Left lung (tissue), 14 donors: ENCODE measurements at places on chromosomes 6 and 20. TPM values are rescaled to one million over a fixed set of nuclear protein-coding genes. Genes with fewer than 3 reads are reported as not detected.

- no peak for DNase-seq
Measured at GRCh38 chr6:147397306-147397705, 111.2 kb upstream of the SAMD5 start.

- DNase-seq, result no peak
Measured at GRCh38 chr6:130105996-130106704, 87.8 kb downstream of the L3MBTL3 start.

- no peak for DNase-seq
Measured at GRCh38 chr6:166435574-166435973, 52.8 kb upstream of the MPC1 start.

- DNase-seq, result no peak
Measured at GRCh38 chr6:30685157-30686008, 1.1 kb downstream of the PPP1R18 start.

DNA sequence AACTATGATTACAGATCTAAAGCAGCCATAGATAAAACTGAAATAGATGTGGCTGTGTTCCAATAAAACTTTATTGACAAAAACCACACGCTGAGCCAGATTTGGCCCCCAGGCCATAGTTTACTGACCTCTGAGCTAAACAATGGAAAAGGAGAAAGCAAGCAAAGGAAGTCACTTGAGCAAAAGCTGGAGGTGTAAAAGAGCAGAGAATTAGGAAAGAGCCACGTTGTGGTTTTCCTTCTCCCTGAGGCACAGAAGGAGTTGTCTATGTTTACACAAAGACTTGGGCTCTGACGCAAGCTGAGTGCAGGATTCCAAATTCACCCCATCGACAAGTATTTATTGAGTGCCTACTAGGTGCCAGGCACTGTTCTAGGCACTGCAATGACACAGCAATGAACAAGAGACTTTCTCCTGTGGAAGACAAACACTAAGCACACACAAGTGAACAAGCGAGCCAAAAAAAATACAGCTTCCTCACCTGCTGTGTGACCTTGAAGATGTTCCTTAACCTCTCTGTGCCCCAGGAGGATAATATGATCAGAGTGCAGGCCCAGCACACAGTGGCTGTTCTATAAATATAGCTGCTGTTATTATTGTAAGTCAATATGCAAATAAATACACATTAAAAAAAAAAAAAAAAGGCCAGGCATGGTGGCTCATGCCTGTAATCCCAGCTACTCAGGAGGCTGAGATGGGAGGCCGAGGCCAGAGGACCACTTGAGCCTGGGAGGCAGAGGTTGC lies 75.4 kb upstream of the PTPN1 start:
- no peak for DNase-seq

The RPN2 gene
- 219 TPM for polyA plus RNA-seq

- no peak for DNase-seq
Measured at GRCh38 chr6:135073756-135074393, 19.3 kb upstream of the HBS1L start.

DNA sequence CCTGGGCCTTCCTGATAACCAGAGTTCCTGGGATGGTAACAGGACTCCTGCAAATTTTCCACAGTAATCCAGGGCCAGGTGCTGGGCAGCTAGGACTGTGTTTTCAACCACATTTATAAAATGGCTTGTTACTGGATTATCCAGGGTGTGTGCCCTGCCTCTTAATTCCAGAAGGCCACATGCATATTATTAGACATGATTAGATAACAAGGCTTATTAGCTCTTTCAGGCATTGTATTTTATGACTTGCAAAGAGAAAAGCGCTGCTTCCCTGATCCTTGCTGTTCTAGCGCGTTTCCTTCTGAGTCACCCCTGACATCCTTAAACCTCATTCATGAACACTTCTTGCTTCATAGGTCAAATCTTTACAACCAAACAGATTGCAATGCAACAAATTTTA lies 208.6 kb downstream of the UST start:
- DNase-seq, result no peak

The TTK gene
- polyA plus RNA-seq, result 21.0 TPM

- DNase-seq, result no peak
Measured at GRCh38 chr6:49898904-49899566, 32.7 kb upstream of the CRISP1 start.

The HLA-B gene
- polyA plus RNA-seq, result 364 TPM

The SOX18 gene
- 16.9 TPM for polyA plus RNA-seq

DNA sequence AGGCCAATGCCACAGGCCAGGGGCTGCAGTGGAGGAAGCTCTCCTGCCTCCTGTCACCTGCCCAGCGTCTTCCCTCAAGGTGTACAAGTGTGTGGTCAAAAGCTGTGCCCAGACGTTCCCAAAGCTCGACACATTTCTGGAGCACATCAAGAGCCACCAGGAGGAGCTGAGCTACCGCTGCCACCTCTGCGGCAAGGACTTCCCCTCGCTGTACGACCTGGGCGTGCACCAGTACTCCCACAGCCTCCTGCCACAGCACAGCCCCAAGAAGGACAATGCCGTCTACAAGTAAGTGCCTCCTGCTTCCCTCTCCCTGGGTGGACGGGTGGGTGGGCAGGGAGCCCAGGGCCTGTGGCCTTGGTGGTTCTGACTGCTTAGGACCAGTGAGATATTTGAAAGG lies 38.2 kb downstream of the ZNF341 start:
- DNase-seq, result peak; percentile 73

DNA sequence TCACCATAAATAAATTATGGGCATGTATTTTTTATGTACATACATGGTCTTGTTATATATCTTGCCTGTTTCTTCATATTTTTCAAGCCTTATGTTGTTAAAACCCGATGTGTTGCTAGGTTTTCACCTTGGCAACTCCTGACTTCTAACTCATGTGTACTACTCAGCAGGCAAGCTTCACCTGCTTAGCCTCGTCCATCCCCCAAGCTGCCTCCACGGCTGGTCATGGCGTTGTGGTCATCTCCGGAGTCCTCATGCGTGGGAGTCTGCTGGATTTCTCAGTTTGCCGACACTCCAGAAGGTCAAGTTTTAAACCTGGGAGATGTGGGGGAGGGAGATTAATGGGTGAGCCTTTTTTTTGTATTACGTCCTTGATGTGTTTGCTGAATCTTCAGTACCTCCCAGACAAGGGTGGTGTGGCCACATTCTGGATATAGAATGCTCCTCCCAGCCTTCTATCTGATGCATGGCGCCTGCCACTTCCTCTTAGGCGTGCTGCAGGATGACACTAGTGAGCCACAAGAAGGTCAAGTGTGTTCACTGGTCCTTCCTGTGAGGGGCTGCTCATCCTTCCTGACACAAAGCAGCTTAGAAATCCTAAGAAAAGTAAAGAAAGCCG lies 26.6 kb upstream of the EDN3 start:
- DNase-seq, result no peak

DNA sequence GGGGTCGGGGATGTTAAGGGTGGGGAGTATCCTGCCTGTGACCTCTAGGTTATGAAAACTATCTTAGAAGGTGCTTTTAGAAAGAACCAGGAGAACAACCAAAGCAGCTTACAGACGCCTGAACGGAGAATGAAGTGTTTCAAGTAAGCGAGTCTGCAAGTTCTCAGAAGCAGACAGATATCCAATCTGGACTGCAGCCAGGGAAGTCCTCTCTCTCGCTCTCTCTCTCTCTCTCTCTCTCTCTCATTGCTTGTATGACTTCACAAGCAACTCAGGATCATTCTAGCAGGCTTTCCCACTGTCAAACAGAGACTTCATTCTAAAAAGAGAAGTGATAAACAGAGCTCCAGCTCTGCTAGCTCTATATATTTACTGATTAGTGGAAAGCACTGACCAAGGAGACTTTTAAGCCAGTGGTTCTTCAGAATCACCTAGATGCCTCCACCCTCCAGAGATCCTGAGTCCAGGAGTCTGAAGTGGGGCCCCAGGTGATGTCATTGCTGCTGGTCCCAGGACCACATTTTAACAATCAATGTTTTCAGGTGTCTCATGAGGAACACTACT lies 6.0 kb downstream of the TCF21 start:
- peak; percentile 78 for DNase-seq

The C6orf141 gene
- 3.0 TPM for polyA plus RNA-seq

The PTPRK gene
- polyA plus RNA-seq, result 87.5 TPM

- no peak for DNase-seq
Measured at GRCh38 chr20:16028923-16029322, 544.3 kb downstream of the KIF16B start.

- DNase-seq, result no peak
Measured at GRCh38 chr6:161189891-161190290, 84.0 kb downstream of the AGPAT4 start.

- no peak for DNase-seq
Measured at GRCh38 chr20:33853507-33853813, 42.3 kb downstream of the CHMP4B start.

DNA sequence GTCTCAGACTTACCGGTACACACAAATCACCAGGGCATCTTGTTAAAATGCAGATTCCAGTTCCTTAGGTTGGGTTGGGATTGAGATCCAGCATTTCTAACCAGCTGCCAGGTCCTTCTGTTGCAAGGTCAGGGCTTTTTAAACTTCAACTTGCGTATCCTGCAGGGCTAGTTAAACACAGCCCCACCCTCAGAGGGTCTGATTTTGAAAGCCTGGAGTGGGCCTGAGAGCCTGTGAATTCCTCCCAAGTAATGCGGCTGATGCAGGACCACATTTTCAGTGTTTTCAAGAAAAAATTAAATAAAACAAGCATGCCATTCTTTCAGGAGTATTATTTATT lies 65.3 kb downstream of the MKKS start:
- no peak for DNase-seq

The POPDC3 gene
- polyA plus RNA-seq, result 1.1 TPM

DNA sequence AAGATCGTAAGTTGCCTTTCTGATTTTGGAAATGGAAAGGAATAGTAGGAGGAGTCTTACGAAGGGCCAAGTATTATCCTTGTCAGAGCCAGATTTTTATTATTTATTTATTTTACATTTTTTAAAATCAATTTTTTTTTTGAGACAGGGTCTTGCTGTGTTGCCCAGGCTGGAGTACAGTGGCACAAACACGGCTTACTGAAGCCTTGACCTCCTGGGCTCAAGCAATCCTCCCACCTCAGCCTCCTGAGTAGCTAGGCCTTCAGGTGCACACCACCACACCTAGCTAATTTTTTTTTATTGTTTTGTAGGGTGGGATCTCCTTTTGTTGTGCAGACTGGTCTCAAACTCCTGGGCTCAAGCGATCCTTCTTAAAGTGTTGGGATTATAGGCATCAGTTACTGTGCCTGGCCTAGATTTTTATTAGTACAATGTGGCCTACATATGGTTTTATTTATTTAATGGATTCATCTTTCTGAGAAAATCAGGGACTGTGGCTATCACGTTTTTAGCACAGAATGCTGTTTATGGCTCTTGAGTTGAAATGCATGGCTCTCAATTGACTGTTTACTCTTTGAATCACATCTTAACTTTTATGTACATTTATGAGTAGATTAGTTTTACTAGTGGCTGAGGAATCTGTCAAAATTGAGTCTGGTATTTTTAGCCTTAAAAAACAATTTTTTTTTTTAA lies 16.7 kb downstream of the CDC5L start:
- DNase-seq, result no peak

- DNase-seq, result no peak
Measured at GRCh38 chr20:7094438-7094997, 327.0 kb downstream of the BMP2 start.

GRCh38 chr6:169166896-169167580 lies 86.6 kb downstream of the THBS2 start:
- no peak for DNase-seq

- DNase-seq, result peak; percentile 90
Measured at GRCh38 chr6:41939176-41939847, 2.3 kb downstream of the CCND3 start.

The RBM24 gene
- polyA plus RNA-seq, result 5.7 TPM

DNA sequence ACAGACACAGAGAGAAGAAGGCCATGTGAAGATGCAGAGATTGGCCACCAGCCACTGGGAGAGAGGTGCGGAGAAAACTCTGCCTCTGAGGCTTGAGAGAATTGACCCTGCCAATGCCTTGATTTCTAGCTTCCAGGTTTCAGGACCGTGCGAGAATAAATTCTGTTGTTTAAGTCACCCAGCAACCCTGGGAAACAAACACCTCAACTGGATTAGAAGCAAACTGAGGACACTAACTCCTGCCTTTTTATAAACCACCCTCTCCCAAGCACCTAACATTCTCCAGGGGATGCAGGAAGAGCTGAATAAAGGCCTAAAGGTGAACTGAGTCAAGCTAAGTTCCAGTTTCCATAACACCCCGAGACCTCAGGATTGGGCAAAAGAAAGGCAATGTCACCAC lies 136.1 kb downstream of the ANKRD60 start:
- DNase-seq, result no peak

The COL19A1 gene
- polyA plus RNA-seq, result 0.75 TPM

DNA sequence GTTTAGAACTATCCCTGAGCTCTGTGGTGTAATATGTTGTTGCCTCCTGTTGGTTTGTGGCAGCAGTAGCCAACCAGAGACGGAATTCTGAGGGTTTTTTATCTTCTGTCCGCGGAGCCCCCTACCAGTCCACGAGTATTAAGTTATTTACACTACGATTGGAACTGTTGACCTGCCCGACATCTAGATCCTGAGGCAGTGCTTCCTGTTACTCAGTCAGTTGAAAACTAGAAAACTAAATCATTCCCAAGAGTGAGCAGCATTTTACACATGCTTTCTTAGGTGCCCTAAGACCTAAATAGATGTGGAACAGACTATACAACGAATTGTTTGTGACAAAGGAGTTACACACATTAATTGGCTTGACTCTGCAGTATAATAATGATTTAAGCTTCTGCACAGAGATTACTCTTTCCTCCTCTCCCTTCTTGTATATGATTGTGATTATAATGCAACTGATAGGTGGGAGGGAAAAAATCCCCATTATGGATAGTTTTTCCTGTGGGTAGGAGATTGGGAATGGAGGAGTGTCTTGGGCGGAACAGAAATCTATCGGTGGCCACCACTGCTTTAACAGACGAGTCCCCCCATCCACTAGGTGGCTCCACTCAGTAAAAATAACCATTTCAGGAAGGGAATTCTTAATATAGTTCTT lies 1.7 kb downstream of the LOC128125822 start:
- peak; percentile 42 for DNase-seq

DNA sequence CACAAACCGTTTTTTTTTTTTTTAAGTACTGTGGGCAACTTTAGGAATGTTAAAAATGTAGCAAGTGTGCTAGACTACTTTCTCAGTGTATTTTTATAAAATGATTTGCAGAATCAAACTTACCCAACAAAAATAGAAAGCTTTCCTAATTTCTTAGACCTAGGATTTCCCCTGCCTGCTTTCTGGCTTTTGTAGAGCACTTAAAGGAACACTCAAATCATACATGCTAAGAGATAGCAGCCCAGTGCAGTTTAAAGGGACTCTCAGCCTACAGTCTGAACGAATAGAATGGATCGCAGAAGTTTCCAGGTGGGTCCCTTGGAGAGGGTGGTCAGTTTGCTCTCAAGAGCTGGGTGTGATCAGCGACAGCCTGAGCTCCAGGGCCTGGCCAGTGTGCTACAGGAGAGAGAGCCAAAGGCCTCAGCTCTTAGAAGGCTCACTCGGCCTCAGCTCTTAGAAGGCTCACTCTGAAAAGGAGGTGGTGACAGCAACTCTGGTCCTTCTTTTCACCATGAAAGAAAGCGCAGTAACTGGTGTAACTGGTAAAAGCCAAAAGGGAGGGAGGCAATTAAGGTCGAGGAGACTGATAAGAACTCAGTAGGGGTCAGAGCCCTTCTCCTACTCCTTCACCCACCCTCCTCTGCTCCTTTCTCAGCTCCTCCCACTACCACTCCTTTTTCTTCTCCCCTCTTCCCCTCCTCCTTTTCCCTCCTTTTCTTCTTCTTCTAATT lies 142.4 kb downstream of the ZFP64 start:
- DNase-seq, result peak; percentile 46
